ENCODE measurements at places on chromosomes 3 and 15.

DNA sequence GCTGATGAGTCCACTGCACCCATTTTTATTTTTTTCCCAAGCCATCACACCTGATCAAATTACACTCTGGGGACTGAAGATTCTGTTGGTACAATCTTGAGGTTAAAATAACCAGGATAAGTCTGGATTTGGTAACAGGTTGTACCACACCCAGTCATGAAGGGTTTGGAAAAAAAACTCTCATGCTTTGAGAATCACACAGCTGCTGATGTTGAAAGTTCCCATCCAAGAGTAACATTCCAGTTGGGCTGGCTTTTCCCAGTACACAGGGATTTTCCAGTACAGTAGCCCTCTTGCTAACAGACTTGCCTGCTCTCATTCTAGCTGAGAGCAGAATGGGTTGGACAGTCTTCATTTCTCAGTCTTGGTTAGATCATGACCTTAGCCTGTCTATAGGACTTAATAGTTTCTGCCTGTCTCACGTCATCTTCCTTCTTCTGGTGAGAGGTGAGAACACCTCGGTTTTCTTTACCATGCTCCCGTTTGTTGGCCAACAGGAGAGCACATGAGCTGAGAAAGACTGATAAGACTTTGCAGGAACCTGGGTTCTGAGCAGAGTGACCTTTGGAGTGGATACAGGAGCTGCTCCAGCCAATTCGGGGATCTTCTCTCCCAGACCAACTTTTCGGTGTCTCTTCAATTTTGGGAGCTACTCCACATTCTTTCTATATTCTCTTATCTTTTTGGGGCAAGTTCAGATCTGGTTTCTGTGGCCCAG lies 300.1 kb upstream of the LYSMD4 start:
- no peak for DNase-seq

- peak; percentile 64 for DNase-seq
Observed at GRCh38 chr15:74130155-74130848, at the start of gene ISLR2. ISLR2 (plus strand) TSS chr15:74130586; CDS start chr15:74132755, 2,169 bp downstream.

DNA sequence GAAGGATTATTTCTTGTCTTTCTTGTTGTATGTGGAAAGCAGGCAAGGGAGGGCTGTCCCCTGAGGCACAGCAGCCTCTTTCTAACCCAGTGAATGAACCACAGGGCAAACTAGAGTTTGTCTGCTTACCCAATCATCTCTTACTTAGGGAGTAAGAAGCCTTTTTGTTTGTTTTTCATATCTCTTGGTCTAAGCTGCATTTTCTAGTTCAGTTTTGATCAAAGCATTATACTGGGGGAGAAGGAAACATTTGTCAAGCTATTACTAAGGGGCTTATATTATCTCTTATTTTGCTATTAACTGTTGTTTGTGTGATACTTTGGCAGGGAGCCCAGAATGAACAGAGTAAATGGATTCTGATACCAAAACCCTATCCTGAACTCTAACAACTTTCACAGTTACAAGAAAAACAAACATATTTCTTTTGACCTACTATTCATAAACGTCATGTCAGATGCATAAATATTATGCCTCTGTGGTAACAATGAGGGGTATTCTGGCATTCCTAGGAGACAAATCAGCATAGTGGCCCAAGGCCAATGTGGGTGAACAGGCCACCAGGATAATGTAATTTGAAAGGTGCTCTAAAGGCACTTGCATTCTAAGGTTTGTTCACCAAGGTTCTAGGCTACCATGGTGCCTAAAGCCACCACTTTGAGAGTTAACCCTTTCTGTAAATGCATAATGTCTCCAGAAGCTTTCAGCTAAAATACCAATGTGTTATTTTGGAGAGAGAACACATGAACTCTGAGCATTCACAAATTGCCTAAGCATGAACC lies 271.6 kb upstream of the ZPLD1 start:
- peak; percentile 60 for DNase-seq

GRCh38 chr15:62517541-62517940 lies 352.5 kb upstream of the C2CD4B start:
- no peak for DNase-seq

GRCh38 chr3:110576960-110577359 lies 494.7 kb upstream of the NECTIN3 start:
- DNase-seq: peak; percentile 81

- DNase-seq: no peak
Observed at GRCh38 chr3:135268941-135269532, 474.0 kb downstream of the EPHB1 start.
